ENCODE measurements at places on chromosomes 2 and 18.

DNA sequence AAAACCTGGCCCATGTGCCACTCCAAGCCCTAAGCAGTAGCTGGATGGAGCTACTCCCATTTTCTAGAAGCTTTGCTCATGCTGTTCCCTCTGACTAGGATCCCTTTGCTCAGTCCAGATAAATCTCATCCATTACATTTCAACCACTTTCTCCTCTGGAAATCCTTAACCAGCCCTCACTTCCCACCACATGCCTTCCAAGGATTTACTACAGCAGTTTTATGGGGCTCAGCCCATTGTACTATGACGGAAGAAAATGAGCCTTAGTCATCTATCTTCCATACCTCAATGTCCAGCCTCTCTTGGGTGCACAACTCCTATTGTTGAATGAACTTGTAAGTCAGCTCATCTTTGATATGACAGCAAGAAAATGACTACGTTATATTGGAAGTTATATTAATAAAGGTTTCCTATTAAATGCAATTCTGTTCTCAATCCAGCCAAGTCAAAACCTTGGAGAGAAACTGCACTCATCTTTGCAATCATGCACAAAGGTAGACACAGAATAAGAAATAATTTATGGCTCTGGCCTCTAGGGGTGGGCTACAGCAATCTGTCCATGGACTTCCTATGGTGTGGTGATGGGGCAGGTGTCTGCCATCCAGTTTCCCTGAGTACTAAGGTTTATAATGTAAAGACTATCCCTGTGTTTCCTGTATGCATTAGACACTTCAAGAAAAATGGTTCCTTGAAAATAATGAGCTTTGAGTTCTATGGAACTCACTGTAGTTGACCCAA, 3.4 kb downstream of the B4GALT6 start:
- DNase-seq, result peak; percentile 3

GRCh38 chr2:207727261-207727660, 15.8 kb downstream of the CCNYL1 start:
- DNase-seq, result no peak

- DNase-seq, result no peak
These were observed 183.1 kb upstream of the HNRNPA3 start for GRCh38 chr2:177029501-177029900.

GRCh38 chr2:204046145-204046544, 109.6 kb downstream of the ICOS start:
- no peak for DNase-seq

GRCh38 chr2:149258531-149258930, 71.9 kb upstream of the LYPD6 start:
- no peak for DNase-seq

- no peak for DNase-seq
These were observed 66.0 kb downstream of the TTC32 start for GRCh38 chr2:19835781-19836281.

GRCh38 chr18:42032447-42032846, 77.4 kb downstream of the PIK3C3 start:
- DNase-seq, result no peak

DNA sequence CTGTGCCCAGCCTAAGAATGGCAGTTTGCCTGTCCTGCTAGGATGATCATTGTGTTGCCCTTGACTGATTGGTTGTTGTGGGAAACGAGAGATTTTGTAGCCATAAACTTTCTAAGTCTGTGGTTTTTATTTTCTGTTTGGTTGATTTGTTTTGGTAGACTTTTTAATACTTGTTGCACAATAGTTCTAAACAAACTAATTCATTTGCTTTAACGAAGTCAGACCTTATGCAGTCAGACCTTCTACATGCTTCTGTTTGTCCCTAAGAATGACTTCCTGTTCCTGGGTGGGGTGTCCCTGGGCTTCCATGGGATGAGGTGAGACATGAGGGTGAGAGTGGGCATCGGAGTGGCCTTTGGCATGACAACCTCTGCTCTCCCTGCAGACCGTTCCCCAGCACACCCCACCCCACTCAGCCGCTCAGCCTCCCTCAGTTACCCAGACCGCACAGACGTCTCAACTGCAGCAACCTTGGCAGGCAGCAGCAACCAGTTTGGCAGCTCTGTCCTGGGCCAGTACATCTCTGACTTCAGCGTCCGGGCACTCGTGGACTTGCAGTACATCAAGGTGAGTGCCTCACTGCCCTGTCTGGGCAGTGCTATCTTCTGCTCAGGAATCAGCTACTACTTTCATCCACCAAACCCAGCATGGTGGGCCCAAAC, 7.8 kb upstream of the CNNM3 start:
- DNase-seq, result no peak

- no peak for DNase-seq
These were observed 43.0 kb downstream of the MYO5B start for GRCh38 chr18:50151926-50152325.

- no peak for DNase-seq
These were observed 495 bp upstream of the TTC32 start for GRCh38 chr2:19902216-19902740.

- DNase-seq, result no peak
These were observed 207.1 kb downstream of the ZNF521 start for GRCh38 chr18:25144820-25145219.

DNA sequence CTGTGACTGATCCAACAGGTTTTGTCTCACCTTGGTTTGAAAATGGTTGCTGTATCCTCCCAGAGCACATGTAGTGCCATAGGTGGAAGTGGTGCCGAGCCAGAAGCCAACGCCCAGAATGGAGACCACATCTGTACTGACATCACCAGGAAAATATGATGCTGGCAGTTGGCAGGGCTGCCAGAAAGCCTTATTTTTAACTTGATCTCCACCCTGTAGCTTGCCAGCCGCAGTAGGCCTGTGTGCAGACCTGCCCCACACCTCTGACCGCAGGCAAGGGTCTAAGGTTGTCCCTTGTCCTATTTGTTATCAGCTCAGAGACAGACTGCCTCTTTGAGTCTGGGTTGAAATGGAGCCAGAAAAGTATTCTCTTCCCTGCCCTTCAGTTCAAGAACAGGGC, 123.5 kb upstream of the EML6 start:
- DNase-seq, result no peak

DNA sequence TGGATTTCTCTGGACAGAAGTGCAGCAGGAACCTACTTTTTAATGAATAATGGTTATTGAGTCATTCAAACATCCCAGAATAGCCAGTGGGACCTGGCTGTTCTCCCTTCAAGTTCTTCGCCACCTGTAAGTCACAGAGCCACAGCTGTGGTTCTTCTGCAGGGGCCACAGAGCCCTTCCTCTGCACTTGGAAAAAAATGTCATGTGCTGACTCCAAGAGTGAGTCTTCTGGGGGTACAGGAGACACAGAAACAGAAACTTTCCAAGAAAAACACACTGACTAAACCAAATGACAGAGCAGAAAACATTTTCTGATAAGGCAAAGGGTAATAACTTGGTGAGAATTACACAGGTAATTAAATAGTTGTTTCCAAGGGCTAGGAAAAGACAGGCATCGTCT, 68.7 kb upstream of the FN1 start:
- DNase-seq, result no peak

DNA sequence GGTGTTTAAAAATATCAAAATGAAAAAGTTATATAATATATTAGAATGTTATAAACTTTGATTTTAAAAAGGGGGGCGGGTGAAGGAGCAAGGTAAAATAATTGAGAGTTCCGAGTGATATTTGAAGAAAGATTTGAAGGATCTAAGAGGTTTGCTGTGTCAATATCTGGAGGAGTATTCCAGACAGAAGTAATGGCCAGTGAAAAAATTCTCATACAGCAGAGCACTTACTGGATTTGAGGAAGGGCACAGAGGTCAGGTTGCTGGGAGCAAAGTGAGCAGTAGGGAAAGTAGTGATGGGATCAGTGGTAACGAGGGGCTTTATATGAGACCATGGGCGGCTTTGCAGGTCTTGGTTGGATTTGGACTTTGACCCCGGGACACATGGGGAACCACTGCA, 531.5 kb downstream of the ADCYAP1 start:
- DNase-seq, result no peak

DNA sequence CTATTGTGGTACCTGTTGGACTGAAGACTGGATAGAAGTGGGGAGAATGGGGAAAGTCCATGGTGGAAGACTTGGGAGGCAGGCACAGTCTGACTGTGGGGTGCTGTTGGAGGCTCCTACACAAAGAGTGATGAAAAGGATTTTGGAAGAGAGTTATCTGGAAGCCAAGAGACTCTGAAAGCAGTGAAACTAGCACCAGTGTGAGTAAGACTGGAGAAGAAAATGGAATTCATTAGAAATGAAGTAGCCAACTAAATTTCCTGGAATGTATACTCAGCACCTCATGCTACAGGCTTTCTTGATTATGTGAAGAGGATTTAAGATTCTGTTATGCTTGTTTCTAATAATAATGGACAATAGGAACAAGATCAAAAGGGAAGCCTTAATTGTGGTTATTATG, 27.7 kb downstream of the ELP2 start:
- no peak for DNase-seq

GRCh38 chr2:226802573-226802972, 3.0 kb upstream of the IRS1 start:
- no peak for DNase-seq

- no peak for DNase-seq
These were observed 148.6 kb downstream of the MAIP1 start for GRCh38 chr2:200104015-200104414.

DNA sequence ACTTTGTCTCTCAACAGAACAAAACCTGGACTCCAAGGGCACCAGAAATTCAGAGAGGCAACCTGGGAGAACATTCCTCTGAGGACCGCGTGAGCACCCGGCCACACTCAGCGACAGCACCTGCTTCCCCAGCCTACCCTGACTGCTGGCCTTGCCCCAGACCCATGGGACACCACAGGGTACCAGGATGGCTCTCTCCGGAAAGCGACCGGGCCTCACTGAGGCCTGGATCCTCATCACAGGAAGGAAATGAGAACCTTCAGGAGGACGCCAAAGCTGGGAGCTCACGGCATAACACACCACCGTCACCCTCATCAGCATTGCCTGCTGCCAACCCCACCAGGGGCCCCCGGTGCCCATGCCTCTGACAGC, 38.9 kb downstream of the HS6ST1 start:
- DNase-seq, result no peak

- no peak for DNase-seq
These were observed 93.0 kb upstream of the CHST9 start for GRCh38 chr18:27278131-27278530.

DNA sequence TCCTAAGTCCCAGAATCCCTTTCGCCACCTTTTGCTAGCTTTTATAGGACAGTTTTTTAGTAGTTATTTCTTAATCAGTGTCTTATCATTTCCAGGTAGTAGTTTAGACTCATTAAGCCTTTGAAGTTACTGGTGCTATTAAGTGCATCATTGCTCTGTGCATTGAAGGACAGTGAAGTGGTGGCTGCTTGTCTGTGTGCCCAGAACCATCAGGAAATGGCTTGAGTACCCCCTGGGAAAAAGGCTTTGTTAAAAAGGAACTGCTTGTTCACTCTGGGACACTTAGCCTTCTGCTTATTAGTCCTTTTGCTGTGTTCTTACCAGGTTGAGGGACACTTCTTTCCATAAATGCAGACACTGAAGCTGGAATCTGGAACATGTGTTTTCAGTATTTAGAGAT, 30.0 kb downstream of the DTNA start:
- no peak for DNase-seq

DNA sequence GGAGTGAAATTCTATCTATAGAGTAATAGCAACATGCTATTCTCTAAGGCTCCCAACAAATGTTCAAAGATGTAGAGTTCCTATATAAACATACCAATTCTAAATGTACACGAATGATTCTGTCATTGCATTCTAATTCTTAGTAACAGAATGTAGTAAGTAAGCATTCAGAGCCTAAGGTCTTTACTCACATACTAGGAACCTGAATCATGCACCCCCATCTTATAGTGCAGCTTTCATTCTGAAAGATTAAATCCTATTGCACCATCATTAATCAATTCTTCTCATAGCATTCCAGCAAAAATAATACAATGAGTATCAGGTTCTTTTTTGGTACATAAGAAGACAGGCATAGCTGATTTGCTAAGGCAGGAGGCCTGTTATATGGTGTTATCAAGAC, 230.0 kb downstream of the NCKAP5 start:
- DNase-seq, result no peak

DNA sequence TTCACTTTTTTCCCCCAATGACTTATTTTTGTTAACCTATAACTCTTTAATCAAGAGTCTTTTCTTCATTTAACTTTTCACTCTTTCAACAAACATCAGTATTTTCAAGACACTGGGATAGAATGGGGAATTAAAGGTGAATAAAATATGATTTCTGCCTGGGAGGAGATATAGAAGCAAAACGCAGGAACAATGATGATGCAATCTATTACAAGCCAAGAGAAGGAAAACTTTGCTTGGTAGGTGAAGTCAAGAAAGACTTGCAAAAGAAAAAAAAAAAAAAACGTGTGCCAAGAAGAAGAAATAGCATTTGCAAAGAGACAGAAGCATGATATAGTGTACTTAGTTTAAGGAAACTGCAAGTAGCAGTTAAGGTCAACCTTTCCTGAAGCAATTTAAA, 207.3 kb upstream of the KCNH7 start:
- no peak for DNase-seq

DNA sequence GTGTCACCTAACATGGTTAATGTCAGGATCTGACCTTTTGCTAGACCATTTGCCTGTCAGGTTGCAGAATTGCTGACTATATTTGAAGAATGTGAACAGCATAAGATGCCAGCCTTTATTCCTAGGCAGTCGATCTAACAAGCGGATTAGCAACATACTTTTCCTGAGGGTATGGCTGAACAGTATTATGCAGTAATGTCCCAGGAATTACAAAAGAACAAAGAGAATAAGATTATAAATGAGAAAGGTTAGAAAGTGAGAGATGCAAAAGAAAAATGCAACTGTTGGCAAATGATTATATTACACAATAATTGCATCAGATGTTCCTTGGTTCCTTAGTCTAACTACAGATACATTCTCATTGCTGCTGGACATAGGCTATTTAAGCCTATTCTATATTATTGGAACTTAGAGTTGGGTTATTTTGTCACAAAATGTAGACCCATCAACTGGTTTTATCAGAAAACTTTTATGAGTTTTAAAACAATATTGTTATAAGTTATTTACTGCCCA, 647.1 kb upstream of the CRIM1 start:
- DNase-seq, result no peak

- DNase-seq, result no peak
These were observed 60.0 kb upstream of the SGPP2 start for GRCh38 chr2:222364285-222364895.

- DNase-seq, result no peak
These were observed 620.4 kb downstream of the XIRP2 start for GRCh38 chr2:167508709-167509108.

DNA sequence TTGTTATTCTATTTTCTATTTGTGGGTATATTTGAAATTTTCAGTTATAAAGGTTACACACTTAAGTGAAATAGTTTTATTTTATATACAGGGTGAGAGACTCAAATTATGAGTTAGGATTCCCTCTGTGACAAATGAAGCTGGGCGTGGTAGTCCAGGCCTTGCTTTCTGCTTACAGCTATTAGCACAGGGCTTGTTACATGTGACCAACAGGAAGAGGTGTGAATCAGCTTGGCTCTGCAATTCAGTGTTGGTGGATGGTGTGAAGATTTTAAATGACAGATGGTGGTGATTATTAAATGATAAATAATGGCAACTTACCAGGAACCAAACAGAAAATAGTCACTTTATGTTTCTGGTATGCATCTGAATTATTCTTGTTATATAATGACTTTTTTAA, 64.4 kb upstream of the NOSTRIN start:
- no peak for DNase-seq

- no peak for DNase-seq
These were observed 88.7 kb upstream of the STPG4 start for GRCh38 chr2:47243596-47244323.

- no peak for DNase-seq
These were observed 46.7 kb upstream of the GPR17 start for GRCh38 chr2:127599211-127599610.
